Urinary bladder (tissue), 4 donors: ENCODE measurements at places on chromosomes 5 and 9. TPM values are rescaled to one million over a fixed set of nuclear protein-coding genes. Genes with fewer than 3 reads are reported as not detected.

DNA sequence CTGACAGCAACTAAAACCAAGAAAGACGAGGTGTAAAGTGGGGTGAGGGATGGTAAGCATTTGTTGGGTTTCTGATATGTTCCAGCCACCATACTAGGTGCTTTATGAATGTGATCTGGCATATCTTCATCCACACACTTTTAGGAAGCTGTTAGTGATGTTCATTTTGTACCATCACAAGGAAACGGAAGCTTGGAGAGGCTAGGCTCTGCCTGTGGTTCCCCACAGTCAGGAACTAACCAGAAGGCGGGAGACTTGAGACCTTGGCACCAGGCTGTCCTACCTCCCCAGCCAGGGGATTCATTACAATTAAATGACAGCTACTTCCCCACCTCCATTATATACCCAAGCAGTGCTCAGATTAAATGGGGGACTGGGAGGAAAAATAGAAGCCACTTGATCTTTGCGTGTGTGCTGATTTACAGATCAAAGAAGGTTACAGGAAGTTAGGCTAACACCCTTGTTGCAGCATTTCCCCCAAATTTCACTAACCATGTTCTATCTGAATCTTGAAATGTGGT lies 43.0 kb downstream of the SFXN1 start:
- DNase-seq, result no peak

DNA sequence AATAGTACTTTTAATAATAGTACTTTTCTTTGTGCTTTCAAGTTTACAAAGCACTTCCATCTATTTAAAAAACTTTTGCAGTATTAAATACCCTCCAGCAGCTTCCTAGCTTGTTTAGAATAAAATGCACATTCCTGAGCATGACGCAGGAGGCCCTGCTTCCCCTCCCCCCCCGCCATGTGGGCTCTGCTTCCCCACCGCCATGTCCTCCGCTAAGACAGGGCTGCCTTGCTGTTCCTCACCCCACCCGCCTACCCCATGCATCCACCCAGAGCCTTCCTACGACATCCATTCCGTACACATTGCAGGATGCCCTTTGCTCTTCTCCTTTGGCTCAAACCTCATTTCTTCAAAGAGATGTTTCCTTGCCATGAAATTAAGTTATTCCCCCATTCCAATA lies 205.9 kb upstream of the MSX2 start:
- DNase-seq, result no peak

Gene NRARP
- 6.5 TPM for polyA plus RNA-seq

GRCh38 chr9:12085399-12085798 lies 607.8 kb upstream of the TYRP1 start:
- no peak for DNase-seq

- no peak for DNase-seq
Observed at GRCh38 chr5:43386960-43387362, 25.2 kb downstream of the CCL28 start.

Gene ARL15
- 25.4 TPM for polyA plus RNA-seq

Gene PTPN3
- 1.9 TPM for polyA plus RNA-seq

DNA sequence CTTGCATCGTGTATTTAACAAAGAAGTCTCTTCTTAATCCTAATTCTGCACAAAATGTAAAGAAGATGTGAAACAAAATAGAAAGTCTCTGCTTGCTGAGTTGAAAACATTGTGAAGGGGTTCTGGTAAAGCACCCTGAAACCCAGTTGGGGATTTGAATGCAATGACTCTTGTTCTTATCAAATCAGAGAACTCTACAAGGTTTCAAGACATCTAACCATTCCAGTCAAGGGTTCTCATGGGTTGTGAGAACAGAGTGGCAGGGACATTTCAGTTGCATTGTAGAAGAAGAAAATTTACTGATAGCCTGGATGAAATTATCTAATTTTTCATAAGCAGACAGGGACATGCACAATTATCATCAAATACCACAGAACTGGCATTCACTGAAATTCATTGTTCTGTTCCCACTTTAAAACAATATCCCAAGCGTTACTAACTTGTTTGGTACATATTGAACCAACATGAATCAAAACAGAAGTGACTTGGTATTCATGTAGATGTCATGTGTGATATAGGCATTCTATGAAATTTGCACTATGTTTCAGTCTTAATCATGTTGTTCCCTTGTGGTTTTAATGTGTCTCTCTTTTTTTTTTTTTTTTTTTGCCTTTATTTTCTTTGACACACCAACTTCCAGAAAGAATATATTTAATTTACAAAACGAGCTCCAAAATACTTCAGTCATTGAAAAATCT lies 563.3 kb downstream of the IRX1 start:
- no peak for DNase-seq

Gene FAT2
- 2.7 TPM for polyA plus RNA-seq

DNA sequence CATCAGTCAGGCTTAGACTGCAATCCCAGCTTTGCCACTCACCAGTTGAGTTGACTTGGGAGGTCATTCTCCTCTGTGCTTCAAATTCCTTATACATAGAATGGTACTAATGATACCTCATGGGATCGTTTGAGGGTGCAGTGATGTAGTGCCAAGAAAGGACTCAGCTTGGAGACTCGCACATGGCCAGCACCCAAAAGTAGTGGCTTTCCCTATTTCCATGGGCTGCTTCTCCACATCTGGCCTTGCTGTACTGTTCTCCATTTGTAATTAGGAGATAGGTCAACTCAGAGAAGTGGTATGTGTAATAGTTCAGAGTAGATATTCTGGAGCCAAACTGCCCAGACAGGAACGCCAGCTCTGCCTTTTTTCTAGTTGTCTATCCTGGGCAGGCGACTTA lies 5.5 kb downstream of the CCL19 start:
- DNase-seq, result no peak

Gene CKMT2
- 8.4 TPM for polyA plus RNA-seq

DNA sequence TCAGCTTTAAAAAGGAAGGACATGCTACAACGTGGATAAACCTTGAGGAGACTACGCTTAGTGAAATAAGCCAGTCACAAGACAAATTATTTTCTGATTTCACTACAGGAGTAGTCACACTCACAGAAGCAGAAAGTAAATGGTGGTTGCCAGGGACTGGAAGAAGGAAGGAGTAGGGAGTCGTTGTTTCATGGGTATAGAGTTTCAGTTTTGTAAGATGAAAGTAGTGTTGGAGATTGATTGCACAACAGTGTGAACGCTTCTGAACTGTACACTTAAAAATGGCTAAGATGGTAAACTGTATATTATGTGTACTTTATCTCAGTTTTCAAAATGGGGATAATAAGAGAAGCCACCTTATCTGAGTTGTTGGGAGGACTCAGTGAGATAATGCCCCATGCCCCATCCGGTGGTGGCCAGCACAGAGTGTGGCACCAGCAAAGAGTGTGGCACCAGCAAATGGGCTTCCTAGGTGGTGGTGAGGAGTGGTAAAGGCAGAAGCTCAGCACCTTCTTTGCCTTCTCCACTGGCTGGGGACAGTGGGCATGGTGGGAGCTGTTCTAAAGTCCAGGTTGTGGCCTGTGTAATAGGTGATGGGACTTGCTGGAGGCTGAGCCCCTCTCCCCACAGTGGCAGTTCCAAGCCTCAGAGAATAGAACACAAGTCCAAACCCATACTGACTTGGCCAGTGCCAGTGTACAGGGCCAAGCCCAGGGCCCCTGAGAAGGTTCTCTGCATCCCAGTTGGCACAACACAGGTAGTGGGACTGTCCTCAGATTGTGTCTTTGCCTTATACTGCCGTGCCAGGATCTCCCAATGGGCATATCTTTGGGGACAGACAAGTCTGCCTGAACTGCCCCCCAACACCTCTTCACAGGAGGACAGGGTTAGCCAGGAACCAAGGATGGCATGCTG lies 4.4 kb downstream of the SLC22A4 start:
- no peak for DNase-seq

GRCh38 chr5:169050146-169050571 lies 250.8 kb downstream of the SLIT3 start:
- DNase-seq, result no peak

DNA sequence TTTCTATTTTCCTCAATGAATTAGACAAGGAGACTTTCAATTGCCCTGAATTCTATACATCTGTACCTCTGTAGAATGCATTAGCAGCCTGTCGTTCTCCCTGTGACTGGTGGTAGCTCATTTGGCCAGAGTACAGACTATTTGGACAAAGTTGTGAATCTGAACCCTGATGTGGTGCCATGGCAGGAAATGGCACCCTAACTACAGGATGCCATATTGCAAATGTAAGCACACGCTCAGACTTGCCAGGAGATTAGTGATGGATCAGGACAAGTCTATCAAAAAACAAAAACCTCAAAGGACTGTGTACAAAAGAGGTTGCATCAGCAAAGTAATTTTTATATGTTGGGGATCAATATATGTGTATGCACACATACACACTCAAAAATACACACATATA lies 58.3 kb downstream of the SVEP1 start:
- no peak for DNase-seq

DNA sequence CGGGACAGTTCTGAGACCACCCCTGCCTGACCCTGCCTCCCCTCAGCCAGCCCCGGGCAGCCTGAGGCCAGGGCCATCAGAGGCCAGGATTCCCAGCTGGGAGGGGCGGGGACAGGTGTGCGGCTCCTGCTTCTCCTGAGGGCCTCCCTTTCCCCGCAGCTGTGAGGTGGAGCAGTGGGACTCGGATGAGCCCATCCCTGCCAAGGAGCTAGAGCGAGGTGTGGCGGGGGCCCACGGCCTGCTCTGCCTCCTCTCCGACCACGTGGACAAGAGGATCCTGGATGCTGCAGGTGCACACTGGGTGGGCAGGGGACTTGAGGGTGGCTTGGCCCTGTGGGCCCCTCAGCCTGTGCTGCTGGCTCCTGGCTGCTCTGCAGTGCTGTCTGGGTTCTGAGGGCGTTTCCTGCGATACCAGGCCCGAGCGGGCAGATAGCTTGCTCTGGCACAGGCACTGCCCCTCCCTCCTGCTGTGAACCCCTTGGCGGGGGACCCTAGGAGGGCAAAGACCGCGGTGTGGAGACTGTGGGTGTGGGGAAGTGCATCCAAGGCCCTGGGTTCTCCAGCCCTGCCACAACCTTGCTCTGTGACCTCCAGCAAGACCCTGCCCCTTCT lies 2.3 kb downstream of the GRHPR start:
- no peak for DNase-seq

Gene SLC25A2
- not detected for polyA plus RNA-seq

Gene PDZD2
- polyA plus RNA-seq, result 4.5 TPM

GRCh38 chr5:105828821-105829220 lies 1841.9 kb downstream of the EFNA5 start:
- DNase-seq, result no peak

DNA sequence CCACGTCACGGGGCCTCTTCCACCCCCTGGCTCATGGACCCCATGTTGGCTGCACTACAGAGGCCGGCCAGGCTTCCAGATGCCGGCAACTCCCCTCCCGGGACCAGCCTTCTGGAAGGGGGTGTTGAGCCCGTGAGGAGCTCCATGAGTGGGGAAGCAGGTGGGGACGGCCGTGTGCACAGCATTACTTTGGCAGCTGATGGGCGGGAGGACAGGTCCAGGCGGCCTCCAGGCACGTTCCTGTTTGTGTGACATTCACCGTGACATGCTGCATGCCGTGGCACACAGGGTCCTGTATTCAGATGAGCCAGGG lies 29.1 kb upstream of the ABO start:
- DNase-seq, result no peak

Gene FOXI1
- polyA plus RNA-seq, result not detected

Gene SLC1A3
- 15.7 TPM for polyA plus RNA-seq

DNA sequence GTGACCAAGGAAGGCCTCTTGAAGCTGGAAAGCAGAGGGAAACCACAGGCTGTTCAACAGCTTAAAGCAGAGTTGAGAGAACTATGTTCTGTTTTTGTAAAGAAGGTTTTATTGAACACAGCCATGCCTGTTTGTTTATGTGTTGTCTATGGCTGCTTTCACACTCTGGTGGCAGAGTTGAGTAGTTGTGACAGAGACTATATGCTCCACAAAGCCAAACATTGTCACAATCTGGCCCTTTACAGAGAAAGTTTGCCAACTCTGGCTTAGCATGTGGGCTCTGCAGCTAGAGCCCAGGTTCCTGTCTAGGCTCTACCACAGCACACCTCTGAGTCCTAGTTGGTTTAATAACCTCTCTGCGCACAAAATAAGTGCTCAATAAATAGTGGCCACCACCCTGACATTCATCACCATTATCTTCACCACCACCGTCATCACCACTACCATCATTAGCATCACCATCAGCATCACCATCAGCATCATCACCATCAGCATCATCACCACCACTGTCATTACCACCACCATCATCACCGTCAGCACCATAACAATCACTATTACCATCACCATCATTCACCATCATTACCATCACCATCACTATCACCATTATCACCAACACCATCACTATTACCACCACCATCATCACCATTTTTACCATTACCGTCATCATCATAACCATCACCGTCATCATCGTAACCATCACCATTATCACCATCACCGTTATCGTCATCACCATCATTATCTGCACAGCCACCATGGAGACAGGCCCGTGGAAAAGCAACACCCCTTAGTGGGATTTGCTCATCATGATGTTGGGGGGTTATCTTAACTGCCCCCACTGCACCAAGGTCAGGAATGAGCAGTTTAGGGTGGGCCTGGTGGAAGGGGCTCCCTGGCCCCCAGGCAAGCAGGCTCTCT lies 18.3 kb downstream of the AKNA start:
- no peak for DNase-seq

DNA sequence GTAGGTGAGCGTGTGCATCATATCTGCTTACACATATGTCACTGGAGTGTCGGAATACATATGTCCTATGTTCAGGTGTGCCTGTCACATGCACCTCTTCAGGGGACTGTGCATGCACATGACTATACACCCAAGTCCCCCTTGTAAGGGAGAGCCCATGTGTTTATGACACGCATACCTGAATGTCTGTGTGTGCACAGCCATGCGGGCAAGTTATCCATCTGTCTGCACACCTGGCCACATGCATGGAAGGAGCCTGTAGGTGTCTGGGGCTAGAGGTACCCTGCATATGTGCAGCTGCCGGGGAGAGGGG lies 622 bp upstream of the RGS14 start:
- no peak for DNase-seq

DNA sequence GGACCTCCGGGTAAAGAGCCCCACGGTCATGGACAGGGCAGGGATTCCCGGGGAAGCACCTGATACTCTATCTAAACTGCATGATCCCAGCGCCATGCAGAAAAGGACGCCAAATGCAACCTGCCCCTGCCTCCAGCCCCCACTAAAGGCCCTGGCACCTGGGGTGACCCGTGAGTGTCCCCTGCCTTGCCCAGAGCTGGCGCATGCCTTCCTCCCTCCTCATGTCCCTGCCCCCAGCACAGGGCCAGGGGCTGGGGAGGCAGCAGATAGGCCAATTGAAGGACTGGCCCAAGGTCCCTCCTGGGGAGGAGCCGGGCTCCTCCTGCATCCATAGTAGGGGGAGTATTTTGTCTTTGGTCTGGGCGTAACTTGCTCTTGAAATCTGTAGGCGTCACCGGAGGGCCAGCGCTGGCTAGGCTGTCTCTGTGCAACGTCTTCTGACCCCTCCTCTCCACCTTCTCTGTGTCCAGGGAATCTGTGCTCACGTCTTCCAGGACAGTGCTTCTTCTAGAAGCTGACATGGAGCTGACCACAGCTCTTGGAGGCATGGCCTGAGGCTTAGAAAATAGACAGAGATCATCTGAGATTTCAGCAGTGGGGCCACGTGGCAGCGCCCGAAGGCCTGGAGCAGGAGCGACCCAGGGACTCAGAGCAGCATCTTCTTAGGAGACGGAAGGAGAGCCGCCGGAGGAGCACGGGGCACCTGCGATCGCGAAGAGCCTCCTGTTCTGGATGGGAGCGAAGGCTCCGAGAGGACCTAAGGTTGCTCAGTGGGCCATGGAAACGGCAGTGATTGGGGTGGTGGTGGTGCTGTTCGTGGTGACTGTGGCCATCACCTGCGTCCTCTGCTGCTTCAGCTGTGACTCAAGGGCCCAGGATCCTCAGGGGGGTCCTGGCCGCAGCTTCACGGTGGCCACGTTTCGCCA lies 660 bp downstream of the SPAAR start:
- no peak for DNase-seq
